NCI-H345 (cell line): ENCODE measurements at places on chromosomes 16 and 17.
A peak's percentile ranks its signal among the peaks of the same experiment; 100 is the strongest.

GRCh38 chr17:40345994-40346764 lies 18.4 kb downstream of the GJD3 start:
- no peak for DNase-seq

GRCh38 chr16:65301029-65301428 lies 179.2 kb upstream of the CDH11 start:
- no peak for DNase-seq

DNA sequence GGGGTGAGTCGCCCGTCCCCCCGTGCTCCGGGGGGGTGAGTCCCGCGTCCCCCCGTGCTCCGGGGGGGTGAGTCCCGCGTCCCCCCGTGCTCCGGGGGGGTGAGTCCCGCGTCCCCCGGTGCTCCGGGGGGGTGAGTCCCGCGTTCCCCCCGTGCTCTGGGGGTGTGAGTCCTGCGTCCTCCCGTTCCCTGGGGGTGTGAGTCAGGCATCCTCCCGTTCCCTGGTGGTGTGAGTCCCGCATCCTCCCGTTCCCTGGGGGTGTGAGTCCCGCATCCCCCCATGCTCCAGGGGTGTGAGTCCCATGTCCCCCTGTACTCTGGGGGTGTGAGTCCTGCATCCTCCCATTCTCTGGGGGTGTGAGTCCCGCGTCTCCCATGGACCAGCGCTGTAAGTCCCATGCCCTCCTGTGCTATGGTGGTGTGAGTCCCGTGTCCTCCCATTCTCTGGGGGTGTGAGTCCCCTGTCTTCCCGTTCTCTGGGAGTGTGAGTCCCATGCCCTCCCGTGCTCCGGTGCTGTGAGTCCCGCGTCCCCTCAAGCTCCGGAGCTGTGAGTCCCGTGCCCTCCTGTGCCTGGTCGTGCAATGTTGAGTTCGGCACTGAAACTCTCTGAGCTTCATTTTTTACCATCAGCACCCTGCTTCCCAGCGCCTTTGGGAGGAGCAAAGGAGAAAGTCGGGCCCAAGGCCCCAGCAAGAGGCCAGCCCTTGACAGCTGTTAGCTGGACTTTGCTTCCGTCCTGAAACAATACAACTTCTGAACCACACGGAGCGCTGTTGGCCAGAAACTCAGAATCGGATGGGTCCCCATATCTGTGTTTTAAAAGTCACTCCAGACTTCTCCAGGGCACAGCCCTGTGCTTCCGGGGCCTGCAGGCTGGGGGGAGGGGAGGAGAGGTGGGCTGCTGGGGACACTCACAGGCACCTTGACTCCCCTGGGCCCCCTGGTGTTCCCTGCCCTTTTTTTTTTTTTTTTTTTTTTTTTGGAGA lies 11.5 kb upstream of the ZC3H18 start:
- DNase-seq: peak; percentile 37

DNA sequence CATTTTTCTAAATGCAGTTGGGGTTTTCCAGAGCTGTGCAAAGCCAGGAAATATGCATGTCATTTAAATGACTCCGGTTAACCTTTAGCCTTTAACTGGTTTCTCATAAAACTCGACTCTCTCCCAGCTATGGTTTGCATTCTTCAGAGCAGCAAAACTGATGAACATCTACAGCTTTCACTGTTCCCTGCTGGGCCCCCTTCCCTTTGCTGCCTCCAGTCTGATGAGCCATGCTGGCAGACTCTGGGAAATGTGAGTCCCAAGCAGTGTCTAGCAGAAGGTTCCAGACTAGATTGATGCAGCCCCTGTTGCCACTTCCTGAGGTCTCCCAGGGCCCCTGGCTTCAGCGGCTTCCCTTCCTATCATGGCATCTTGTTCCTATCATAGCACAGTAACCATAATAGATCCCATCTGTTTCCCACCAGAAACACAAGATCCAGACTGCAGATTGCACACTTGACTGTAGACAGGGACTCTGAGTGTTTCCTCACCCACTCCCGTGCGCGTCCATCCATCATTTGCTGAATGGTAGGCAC lies 135.4 kb downstream of the CLEC16A start:
- DNase-seq: no peak

GRCh38 chr17:29563816-29564215 lies 3.0 kb downstream of the ABHD15 start:
- no peak for DNase-seq
